ENCODE measurements at places on chromosomes 7 and 10.

- H3K27ac ChIP-seq: no peak overlapping the region
- H3K4me3 ChIP-seq: no peak overlapping the region
- H3K36me3 ChIP-seq: no peaks in the 10 kb centered on the region
- no peak for DNase-seq
- H3K27me3 ChIP-seq: no peaks in the 10 kb centered on the region
Observed at GRCh38 chr10:27911539-27911938, 87.3 kb downstream of the ODAD2 start.

DNA sequence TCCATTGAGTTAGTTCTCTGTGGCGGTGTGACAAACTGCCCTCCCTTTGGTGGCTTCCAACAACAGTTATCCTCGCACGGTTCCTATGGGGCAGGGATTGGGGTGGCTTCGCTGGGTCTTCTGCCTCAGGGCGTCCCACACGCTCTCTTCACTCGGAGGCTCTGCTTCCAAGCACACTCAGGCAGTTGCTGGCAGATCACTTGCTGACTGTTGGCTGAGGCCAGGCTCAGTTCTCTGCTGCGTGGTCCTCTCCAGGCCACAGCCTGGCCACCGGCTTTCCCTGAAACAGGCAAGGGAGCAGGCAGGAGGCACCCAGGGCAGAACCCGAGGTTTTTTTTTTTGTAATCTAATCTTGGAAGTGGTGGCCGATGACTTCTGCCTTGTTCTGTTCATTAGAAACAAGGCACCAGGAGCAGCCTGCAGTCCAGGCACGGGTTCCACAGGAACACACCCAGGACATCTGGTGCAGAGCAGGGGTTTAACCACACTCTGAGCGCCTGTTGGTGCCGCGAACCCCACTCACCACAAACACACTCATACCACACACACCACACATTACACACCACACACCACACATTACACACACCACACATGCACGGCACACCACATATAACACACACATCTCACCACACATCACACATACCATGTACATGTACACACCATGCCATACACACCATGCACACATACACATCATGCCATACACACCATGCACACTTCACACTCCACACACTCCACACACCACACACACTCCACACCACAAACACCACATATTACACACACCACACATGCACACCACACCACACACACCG, 112.2 kb downstream of the PTPN20 start:
- peaks cover 16% of the 10 kb centered on the region for H3K4me1 ChIP-seq
- H3K27me3 ChIP-seq: no peaks in the 10 kb centered on the region
- DNase-seq: peak; percentile 8
- H3K36me3 ChIP-seq: no peaks in the 10 kb centered on the region
- no peak overlapping the region for H3K4me3 ChIP-seq

DNA sequence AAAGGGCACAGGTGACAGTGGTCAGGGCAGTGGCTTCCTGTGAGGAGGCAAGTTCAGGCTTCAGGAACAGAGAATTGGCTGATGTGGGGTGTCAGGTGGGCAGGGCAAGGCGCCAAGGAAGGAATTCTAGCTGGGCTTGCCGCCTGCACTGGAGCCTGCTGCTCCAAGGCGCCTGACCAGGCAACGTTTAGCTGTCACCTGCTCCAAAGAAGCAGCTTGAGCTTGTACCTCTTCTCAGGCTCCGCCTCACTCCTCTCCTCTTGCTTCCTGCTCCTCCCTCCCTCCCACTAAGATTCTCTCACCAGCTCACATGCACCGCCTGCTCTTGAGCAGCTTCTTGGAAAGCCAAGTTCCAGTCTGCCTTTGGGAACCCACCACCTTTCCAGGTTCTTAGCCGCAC, 187.4 kb upstream of the GRB10 start:
- H3K4me1 ChIP-seq: peaks cover 2% of the 10 kb centered on the region
- DNase-seq: no peak
- H3K27me3 ChIP-seq: no peaks in the 10 kb centered on the region
- no peak overlapping the region for H3K27ac ChIP-seq
- H3K4me3 ChIP-seq: no peak overlapping the region

DNA sequence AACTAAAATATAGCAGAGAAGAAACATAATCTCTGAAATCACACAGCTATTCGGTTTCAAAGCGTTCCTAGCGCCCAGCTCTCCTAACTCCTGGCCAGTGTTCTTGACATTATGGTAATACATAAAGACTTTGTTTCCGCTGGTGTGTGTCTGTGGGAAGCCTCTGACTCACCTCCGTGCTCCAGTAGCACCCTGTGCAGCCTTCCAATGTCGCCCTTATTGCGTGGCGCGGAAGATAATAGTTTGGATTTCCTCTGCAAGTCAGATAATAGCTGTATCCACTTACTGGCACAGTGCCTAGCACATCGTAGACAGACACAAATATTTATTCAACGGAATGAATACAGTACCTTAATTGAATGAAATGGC, 570 bp downstream of the BMS1 start:
- H3K4me1 ChIP-seq: peaks cover 9% of the 10 kb centered on the region
- peaks cover 38% of the 10 kb centered on the region for H3K36me3 ChIP-seq
- no peak for DNase-seq
- H3K27ac ChIP-seq: peak overlapping the region; percentile 99

- no peak overlapping the region for H3K4me3 ChIP-seq
- H3K36me3 ChIP-seq: no peaks in the 10 kb centered on the region
- no peaks in the 10 kb centered on the region for H3K27me3 ChIP-seq
- H3K4me1 ChIP-seq: no peaks in the 10 kb centered on the region
- no peak overlapping the region for H3K27ac ChIP-seq
- DNase-seq: no peak
Observed at GRCh38 chr10:126455036-126455765, 66.9 kb upstream of the ADAM12 start.

DNA sequence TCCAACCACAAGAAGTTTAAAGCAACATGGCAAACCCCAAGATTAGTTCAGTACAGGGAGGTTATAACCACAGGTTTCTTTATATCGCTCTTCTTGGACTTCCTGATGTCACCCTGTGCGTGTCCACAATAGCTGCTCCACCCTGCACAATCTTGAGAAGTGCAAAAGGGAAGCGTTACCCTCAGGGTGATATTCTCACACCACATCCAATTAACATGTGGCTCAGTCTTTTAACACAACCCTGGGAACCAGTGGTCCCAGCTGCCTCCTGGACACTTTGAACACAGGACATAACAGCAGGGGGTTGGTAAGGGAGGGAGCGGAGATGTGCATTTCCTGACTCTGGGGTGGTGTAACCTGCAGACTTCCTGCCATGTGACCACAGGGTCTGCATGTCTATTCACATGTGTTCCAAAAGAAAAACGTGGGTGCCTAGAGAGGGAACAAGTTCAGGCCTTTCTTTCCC, 64.6 kb downstream of the GSAP start:
- peaks cover 14% of the 10 kb centered on the region for H3K27me3 ChIP-seq
- peaks cover 61% of the 10 kb centered on the region for H3K4me1 ChIP-seq
- peak overlapping the region; percentile 63 for H3K4me3 ChIP-seq
- no peaks in the 10 kb centered on the region for H3K36me3 ChIP-seq
- peak; percentile 67 for DNase-seq
- peak overlapping the region; percentile 86 for H3K27ac ChIP-seq

DNA sequence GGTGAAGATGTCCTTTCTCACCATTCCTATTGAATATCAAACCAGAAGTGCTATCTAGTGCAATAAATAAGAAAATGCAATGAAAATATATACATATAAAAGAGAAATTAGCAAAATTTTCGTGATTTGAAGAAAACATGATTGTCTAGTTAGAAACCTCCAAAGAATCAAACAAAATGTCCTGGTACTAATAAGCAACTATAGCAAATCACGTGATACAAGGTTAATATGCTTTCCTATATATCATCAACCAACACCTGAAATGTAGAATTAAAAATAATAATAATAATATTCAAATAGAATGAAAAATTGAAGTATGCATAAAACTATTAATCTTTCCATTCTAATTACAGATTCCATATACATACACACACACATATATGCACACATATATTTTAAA, 183.9 kb upstream of the POM121L12 start:
- no peaks in the 10 kb centered on the region for H3K27me3 ChIP-seq
- H3K36me3 ChIP-seq: no peaks in the 10 kb centered on the region
- H3K4me3 ChIP-seq: no peak overlapping the region
- no peaks in the 10 kb centered on the region for H3K4me1 ChIP-seq

GRCh38 chr10:75593692-75594556, 162.5 kb downstream of the LRMDA start:
- H3K27ac ChIP-seq: no peak overlapping the region
- no peaks in the 10 kb centered on the region for H3K27me3 ChIP-seq
- no peaks in the 10 kb centered on the region for H3K36me3 ChIP-seq
- no peaks in the 10 kb centered on the region for H3K4me1 ChIP-seq
- no peak for DNase-seq

- no peaks in the 10 kb centered on the region for H3K36me3 ChIP-seq
- no peak for DNase-seq
- no peak overlapping the region for H3K27ac ChIP-seq
- H3K27me3 ChIP-seq: no peaks in the 10 kb centered on the region
- H3K4me3 ChIP-seq: no peak overlapping the region
- H3K4me1 ChIP-seq: no peaks in the 10 kb centered on the region
Observed at GRCh38 chr7:14242175-14242574, 252.7 kb upstream of the ETV1 start.

- no peak overlapping the region for H3K4me3 ChIP-seq
- peaks cover 57% of the 10 kb centered on the region for H3K27me3 ChIP-seq
- no peak for DNase-seq
- no peak overlapping the region for H3K27ac ChIP-seq
Observed at GRCh38 chr10:98270786-98271185, 2.8 kb upstream of the LOXL4 start.

DNA sequence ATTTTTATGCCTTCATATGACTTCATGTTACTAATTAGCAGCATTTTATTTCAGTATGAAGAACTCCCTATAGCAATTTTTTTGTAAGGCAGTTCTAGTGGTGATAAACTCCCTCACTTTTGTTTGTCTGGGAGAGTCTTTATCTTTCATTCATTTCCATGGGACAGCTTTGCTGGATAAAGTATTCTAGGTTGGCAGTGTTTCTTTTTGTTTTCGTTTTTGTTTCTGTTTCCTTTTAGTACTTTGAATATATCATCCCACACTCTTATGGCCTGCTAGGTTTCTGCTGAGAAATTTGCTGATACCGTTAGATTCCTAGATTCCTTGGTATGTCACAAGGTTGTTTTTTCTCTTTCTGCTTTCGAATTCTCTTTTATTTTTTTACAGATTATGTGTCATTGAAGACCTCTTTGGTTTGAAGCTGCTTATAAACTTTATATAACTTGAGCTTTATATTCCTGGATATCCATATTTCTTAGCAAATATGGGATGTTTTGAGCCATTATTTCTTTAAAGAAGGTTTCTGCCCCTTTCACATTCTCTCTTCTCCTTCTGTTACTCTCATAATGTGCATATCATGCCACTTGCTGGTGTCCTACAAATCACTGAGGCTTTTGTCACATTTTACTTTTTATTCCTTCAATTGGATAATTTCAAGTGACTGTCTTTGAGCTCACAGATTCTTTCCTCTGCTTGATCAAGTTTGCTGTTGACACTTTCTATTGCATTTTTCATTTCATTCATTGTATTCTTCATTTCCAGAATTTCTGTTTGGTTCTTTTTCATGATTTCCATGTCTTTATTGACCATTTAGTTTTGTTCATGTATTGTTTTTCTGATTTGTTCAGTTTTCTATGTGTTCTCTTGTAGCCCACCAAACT, 28.9 kb upstream of the AHR start:
- peaks cover 5% of the 10 kb centered on the region for H3K4me1 ChIP-seq
- no peak overlapping the region for H3K27ac ChIP-seq
- H3K36me3 ChIP-seq: peaks cover 47% of the 10 kb centered on the region
- no peaks in the 10 kb centered on the region for H3K27me3 ChIP-seq

- H3K27me3 ChIP-seq: no peaks in the 10 kb centered on the region
- H3K4me1 ChIP-seq: peaks cover 61% of the 10 kb centered on the region
- peaks cover 65% of the 10 kb centered on the region for H3K36me3 ChIP-seq
- H3K27ac ChIP-seq: peak overlapping the region; percentile 94
- no peak for DNase-seq
Observed at GRCh38 chr10:100184840-100185239, 989 bp downstream of the ERLIN1 start.

- H3K4me3 ChIP-seq: no peak overlapping the region
- no peaks in the 10 kb centered on the region for H3K36me3 ChIP-seq
- no peak overlapping the region for H3K27ac ChIP-seq
- no peaks in the 10 kb centered on the region for H3K27me3 ChIP-seq
Observed at GRCh38 chr7:41567031-41567730, 135.7 kb downstream of the INHBA start.

- no peak for DNase-seq
- no peak overlapping the region for H3K27ac ChIP-seq
- no peaks in the 10 kb centered on the region for H3K27me3 ChIP-seq
- H3K4me1 ChIP-seq: no peaks in the 10 kb centered on the region
- H3K36me3 ChIP-seq: no peaks in the 10 kb centered on the region
Observed at GRCh38 chr10:128803790-128804189, 663.3 kb upstream of the MGMT start.

DNA sequence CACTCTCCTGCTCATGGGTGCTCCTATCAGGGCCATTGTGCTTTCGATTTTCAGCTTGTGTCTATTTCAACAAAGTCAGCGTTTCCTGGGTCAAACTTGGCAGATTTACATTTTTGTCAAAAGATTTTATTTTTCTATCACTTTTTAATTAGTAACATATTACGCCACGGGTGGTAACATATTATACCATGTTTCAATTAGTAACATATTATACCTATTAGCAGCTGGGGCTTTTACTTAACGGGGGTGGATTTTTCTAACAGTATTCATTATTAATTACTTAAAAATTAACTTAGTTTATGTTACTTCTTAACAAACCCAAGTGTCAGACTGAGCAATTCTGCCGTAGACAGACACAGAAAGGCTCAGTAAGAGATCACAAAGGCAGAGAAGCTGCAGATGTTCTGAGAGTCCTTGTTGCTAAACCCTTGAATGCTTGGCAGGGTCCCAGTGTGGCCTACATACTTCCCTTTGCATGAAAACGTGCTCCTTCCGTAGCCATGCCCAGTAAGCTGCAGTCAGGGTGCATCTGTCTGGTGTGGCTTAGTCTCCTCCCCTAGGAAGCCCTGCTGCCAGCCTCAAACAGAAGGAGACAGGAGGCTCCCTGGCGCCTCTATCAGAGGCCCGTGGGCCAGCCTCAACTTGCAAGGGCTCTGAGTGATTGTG, 263.1 kb upstream of the CXCL12 start:
- H3K27ac ChIP-seq: no peak overlapping the region
- no peak for DNase-seq
- no peak overlapping the region for H3K4me3 ChIP-seq
- no peaks in the 10 kb centered on the region for H3K4me1 ChIP-seq
- H3K36me3 ChIP-seq: no peaks in the 10 kb centered on the region
- H3K27me3 ChIP-seq: no peaks in the 10 kb centered on the region

GRCh38 chr10:54124209-54124885, 676.7 kb downstream of the PCDH15 start:
- no peak for DNase-seq
- no peaks in the 10 kb centered on the region for H3K4me1 ChIP-seq
- no peaks in the 10 kb centered on the region for H3K27me3 ChIP-seq

DNA sequence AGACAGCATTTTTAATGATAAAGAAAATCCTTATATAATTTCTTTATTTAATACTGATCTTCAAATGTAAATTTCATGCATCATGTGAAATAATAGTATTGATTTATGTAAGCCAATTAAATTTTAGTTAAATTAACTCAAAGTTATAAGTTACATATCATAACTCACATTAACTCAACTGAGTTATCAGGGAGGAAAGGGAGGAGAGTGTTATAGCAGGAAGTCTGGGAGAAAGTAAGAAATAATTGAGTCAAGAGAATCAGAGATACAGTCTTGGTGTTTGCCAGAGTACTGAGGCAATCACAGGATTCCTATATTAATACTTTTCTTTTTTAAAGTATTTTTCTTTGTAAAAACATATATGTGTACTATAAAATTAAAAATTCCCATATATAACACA, 4.0 kb downstream of the BICC1 start:
- H3K4me1 ChIP-seq: peaks cover 16% of the 10 kb centered on the region
- no peak overlapping the region for H3K4me3 ChIP-seq
- no peak overlapping the region for H3K27ac ChIP-seq
- no peaks in the 10 kb centered on the region for H3K36me3 ChIP-seq
- DNase-seq: no peak

All from activated T-helper 2 cell treated with anti-CD3 and anti-CD28 coated beads, Interferon-gamma antibody, Interleukin-2, Interleukin-4, amounts not matched to agents 10 μg/mL and 5 μg/mL and 100 μg/mL, durations not matched to agents 14 hours and 24 hours and 36 hours (primary cell).